NCI-H2171 treated with DMSO at 0.1 percent for 48 hours (cell line): ENCODE measurements at places on chromosomes 6 and 20.

- DNase-seq: peak; percentile 80
These were observed 792 bp downstream of the SNAP25 start for GRCh38 chr20:10219452-10219791.

- DNase-seq: peak; percentile 63
These were observed 2.6 kb upstream of the ZBP1 start for GRCh38 chr20:57622579-57623381.

GRCh38 chr6:21907291-21907690, 313.7 kb downstream of the SOX4 start:
- DNase-seq: no peak

DNA sequence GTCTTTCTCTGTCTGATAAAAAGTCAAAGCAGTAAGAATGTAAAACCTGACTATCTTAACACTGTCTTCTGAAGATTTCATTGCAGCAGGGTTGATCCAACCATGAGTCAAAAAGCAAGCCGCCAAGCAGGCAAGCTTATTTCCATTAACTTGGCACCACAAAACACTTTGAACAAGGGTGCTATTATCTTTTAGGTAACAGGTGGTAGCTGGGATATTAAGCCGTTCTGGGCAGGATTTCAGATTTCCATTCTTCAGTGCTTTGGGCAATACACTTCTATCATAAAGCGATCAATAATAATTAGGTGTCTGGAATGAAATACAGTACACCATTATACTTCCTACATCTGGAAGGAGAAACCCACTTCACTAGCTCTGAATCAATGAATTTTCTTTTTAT, 181.9 kb downstream of the TBC1D7 start:
- peak; percentile 8 for DNase-seq

DNA sequence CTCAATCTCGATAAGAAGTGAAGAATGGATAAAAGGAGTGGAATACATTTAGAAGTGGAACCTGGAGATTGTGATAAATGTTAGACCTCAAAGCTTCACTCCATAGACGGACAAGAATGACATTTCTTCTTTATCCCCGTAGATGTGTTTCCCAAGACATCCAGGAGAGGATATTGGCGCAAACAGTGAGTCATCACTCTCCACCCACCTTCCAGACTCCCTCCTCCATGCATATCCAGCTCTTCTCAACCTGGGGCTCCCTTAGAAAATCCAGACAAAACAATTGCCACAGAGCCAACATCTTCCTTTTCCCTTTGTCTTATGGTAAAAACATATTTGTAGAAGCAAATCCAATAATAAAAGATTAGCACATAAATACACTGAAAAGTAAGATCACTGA, 586.1 kb downstream of the PTPRT start:
- no peak for DNase-seq

DNA sequence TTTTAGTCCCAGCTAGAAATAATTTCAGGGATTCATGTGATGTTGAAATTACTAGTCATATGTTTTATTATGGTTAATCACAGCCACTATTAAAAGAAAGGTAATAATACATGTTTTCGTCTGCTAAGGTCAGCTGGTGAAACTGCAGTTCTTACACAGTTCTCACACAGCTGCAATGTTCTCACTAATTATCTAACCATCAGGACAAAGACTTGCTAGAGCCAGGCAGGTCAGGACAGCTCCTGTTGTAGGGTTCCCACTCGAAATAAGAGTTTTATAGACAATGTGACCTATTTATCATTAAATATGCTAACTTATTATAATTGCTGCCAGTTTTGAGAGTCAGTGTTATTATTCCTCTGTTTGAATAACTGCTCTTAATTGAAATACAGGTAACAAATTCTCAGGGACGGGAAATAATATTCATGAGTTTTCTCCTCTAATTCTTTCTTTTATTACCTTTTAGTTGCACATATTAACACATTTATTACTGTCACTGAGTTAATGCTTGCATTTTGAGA, 97.9 kb downstream of the GJA1 start:
- DNase-seq: peak; percentile 3

DNA sequence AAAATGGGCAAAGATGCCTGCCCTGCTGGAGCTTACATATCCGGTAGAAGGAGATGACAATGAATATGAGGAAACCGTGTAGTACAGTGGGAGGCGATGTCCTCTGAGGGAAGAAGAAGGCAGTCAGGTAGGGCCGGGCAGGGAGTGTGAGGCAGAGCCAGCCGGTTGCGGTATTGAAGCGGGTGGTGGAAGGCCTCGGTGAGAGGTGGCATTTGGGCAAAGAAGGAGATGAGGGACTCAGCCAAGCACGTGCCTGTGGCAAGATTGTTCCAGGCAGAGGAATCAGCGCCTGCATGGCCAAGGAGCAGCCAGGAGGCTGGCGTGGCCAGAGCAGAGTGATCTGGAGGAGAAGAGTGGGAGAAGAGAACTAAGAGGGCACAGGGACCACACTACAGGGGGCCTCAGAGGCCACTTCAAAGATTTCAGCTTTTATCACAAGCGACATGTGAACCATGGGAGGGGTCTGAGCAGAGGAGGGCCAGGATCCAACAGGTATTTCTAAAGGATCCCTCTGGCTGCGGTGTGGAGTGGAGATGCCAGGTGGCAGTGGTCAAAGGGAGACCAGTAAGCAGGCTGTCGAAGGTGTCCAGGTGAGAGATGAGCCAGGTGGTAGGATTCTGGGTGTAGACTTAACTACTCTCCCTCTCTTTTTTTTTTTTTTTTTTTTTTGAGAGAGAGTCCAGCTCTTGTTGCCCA, 13.8 kb downstream of the MDFI start:
- DNase-seq: no peak

DNA sequence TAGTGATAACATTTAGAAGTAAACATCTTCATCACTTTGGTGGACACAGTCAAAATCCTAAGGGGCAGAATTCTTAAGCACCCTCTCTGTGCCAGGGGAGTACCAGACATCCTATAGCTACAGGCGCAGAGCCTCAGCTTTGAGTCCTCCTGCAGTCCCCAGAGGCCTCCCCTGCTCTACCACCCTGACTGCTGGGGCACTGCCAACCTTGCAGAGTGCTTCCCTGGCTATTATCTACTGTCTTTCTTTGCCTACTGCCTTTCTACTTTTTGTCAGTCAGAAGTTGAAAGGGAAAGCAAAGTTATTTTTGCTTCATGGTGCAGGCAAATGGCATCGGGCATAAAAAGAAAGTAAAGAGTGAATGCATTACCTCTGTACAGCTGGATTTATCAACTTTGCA, 80.1 kb downstream of the AIG1 start:
- DNase-seq: peak; percentile 9

- no peak for DNase-seq
These were observed 199.8 kb downstream of the DLL1 start for GRCh38 chr6:170091000-170091638.

GRCh38 chr6:168221000-168221399, 98.6 kb downstream of the DACT2 start:
- no peak for DNase-seq

- no peak for DNase-seq
These were observed 32.2 kb downstream of the AHI1 start for GRCh38 chr6:135465307-135465706.

- no peak for DNase-seq
These were observed 14.3 kb downstream of the SERPINB6 start for GRCh38 chr6:2956930-2957685.

DNA sequence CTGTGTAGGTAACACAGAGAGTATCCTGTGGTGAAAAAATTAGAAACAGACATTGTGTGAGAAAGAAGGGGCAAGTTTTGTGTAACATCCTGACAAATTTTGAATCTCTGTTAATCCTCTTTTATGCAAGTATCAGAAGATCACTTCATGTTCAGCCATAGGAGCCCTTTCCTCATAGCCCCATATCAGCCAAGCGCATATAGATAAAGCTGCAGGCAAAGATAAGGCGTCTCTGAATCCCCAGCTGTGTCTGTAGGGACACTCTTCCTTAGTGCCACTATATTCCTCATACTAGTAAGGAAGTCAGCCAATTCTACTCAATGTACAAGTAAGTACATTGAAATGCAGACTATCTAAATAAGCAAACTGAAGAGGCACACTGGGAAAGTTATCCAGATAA, 22.3 kb downstream of the HTR1E start:
- DNase-seq: no peak

DNA sequence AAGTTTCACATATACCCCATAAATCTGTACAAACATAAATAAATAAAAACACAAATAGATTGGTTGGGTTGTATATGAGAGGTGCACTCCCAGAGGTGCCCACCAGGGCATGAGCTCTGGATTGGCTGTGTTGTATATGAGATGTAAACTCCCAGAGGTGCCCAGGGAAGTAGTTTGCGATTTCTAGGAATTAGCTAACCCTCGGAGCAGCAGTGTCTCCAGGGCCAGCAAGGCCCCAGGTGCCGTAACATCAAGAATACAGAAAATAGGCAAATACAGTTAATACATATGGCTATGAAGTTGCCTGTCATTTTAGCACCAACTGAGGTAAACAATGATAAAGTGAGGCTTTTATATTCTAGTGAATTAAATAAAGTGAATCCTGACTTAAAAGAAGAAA, 5.4 kb upstream of the GINM1 start:
- DNase-seq: peak; percentile 32

DNA sequence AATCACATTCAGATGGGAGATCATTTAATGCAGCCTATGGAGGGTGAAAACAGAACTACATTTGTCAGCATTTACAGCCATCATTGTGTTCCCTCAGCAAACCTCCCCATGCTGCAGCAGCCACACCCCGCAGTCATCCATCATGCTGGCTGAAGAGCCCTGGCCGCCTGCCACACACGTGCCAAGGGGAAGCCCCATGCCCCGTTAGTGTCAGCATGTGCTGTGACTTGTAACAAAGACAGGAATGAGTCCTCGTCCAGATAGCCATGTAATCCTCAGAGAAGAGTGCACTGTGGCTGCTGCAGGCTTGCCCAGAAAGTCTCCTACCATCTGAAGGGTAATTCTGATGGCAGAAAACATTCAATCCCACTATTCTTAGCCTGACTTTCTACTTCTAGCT, 1097.8 kb downstream of the KIF16B start:
- DNase-seq: peak; percentile 73

GRCh38 chr6:27687154-27688013, 214.5 kb upstream of the ZNF184 start:
- DNase-seq: peak; percentile 92

- DNase-seq: no peak
These were observed 84.7 kb downstream of the RFPL4B start for GRCh38 chr6:112431803-112432202.

DNA sequence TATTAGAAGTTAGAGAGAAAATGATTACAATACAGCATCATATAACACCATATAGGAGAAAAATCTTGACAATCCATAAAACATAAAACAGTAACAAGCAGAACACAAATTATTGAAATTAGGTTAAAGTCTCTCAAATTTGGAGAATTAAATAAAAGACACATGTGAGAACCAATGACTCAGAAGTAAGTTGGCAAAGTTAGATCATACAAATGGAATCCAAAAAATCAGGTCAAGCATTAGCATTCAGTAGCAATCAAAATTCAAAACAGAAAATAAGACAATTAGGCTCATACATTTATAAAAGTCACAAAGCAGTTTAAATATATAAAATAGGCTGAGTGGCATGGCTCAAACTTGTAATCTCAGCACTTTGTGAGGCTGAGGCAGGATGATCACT, 775.6 kb downstream of the PHF3 start:
- DNase-seq: no peak

DNA sequence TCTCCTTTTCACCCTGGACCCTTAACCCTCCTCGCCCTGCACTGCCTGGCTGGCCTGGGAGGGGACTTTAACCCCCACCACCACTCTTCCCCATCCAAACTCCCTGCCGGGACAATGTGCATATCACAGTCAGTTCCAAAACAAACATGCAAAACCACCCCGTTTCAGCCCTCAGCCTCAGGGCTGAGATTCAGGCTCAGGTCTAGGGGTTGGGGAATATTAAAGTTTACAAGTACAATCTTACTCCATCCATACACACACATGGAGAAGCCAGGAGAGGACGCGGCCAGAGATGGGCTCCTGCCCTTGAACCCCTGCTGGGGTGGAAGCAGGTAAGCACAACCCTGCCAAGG, 534 bp downstream of the KIAA1755 start:
- DNase-seq: no peak

DNA sequence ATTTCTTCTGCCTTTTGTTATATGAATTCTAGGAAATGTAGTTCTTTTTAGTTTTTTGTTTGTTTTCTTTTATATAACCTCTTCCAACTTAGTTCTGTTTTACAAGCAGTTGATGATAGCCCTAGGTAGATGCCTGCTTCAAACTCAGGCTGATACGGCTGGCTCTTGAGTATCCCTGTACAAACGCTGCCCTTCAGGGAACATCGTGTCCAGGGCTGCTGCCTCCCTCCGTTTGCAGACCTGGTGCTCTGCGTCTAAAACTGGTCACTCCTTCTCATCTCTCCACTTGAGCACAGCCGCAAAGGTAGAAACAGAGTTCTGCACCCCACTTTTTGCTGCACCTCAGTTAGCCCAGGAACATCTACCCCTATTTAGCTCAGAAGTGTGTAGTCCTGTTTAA, 310.1 kb downstream of the PRL start:
- no peak for DNase-seq

DNA sequence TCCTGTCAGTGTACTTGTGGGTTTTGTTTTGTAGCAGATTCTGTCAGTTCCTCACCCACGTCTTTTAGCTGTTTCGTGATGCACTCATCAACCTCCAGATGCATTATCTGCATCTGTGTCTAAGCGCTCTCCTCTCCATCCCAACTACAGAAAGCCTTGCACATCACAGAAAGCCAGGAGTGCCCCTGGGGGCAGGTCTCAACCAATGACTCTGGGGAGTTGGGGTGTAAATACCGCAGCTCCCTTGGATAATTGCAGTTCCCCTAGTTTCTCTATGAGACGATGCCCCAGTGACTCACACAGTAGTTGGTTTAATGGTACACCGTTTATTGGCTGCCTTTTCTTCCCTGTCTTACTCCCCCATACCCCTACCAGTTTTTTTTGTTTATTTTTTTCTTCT, 158.1 kb downstream of the SOX4 start:
- DNase-seq: no peak

- no peak for DNase-seq
These were observed 143.9 kb downstream of the ANKRD60 start for GRCh38 chr20:58084566-58084965.

DNA sequence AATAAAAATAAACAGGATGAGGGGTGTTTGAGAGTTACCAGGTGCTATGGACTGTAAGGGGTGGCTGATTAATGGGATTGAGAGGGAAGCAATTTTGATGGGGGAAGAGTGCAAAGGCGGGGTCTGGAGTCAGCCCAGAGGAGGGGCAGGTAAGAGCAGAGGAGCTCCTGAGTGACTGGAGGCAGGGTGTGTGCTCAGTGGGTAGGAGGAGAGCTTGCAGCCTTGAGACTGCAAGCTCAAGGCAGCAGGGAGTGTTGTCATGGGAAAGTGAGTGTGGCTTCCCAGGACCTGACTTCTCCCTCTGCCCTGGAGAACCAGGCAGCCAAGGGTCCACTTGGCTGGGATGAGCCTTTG, 54.2 kb downstream of the RAB44 start:
- no peak for DNase-seq
